ENCODE measurements at places on chromosomes 11 and 22. TPM values are rescaled to one million over a fixed set of nuclear protein-coding genes. Genes with fewer than 3 reads are reported as not detected.

Gene SF1
- total RNA-seq = 425 TPM

Gene OR5A1
- not detected for total RNA-seq

Gene PRRG4
- total RNA-seq = 0.67 TPM

Gene GDPD4
- not detected for total RNA-seq

Gene MMP1
- not detected for total RNA-seq

Gene PKP3
- not detected for total RNA-seq

Gene LARGE2
- total RNA-seq = not detected

Gene SHANK2
- 0.11 TPM for total RNA-seq

Measured in natural killer cell treated with Interleukin-12 subunit alpha and Interleukin-12 subunit beta and Interleukin-15 and Interleukin-18, amount 100 ng/mL, for 72 hours (primary cell).